H9 (cell line): ENCODE measurements at places on chromosomes 1 and 21. TPM values are rescaled to one million over a fixed set of nuclear protein-coding genes. Genes with fewer than 3 reads are reported as not detected.

Gene ZSWIM5
- total RNA-seq, result 3.4 and 3.5 TPM in 2 replicates

Gene RGS21
- not detected in 2 replicates for total RNA-seq

Gene GCLM
- 14.9 and 15.4 TPM in 2 replicates for total RNA-seq

DNA sequence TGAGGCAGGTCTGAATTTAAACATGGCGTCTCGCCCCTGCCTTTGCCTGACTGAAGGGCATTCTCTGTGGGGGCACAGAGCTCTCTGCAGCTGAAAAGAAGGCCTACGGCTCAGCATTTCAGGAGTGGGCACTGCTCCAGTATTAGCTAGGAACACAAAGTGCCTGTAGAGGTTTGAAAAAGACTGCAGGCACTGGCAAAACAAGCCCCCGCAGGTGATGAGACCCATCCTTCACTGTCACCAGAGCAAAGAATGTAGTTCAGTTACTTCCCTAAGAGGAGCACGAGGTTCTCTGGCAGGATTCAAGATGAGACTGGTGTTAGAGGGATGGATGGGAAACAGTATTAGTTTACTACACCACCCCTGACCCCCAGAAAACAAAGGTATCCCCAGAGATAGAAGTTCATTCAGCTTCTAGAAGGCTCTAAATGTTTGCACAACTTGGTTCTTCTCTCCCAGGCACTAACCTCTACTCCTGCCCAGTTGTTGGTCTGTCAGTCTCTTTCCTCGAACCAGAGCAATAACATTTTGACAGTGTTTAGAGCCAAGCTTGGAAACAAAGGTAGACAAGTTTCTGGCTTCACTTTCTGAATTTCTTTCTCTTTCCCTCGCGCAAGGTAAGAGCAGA, 101.9 kb upstream of the KCNE2 start:
- no peak for DNase-seq

Gene CD160
- not detected in 2 replicates for total RNA-seq

GRCh38 chr21:26368591-26369320, 198.2 kb upstream of the APP start:
- DNase-seq, result no peak

Gene HENMT1
- total RNA-seq, result 6.2 and 6.6 TPM in 2 replicates

GRCh38 chr1:37574834-37575480, 18.2 kb downstream of the DNALI1 start:
- no peak for DNase-seq

Gene PIGC
- 17.5 and 18.8 TPM in 2 replicates for total RNA-seq

Gene PDPN
- 199 and 205 TPM in 2 replicates for total RNA-seq

Gene RAD54L
- total RNA-seq, result 43.4 and 46.8 TPM in 2 replicates

- DNase-seq, result no peak
These were observed 339.4 kb upstream of the USP24 start for GRCh38 chr1:55554611-55555010.

DNA sequence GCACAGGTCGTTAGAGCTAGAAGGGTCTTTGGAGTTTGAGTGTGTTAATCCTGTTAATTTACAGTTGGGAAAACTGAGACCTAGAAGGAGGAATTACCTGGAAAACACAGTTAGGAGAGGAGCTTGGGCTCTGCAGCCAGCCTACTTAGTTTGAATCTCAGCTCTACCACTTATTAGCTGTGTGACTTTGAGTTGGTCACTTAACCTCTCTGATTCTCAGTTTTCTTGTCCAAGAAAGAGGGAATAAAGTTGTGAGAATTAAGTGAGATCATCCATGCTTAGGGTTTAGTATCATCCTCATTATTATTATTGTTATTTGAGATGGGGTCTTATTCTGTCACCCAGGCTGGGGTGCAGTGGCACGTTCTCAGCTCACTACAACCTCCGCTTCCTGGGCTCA, 5.4 kb upstream of the HTR1D start:
- no peak for DNase-seq

Gene C1orf115
- total RNA-seq, result 6.0 and 7.3 TPM in 2 replicates

DNA sequence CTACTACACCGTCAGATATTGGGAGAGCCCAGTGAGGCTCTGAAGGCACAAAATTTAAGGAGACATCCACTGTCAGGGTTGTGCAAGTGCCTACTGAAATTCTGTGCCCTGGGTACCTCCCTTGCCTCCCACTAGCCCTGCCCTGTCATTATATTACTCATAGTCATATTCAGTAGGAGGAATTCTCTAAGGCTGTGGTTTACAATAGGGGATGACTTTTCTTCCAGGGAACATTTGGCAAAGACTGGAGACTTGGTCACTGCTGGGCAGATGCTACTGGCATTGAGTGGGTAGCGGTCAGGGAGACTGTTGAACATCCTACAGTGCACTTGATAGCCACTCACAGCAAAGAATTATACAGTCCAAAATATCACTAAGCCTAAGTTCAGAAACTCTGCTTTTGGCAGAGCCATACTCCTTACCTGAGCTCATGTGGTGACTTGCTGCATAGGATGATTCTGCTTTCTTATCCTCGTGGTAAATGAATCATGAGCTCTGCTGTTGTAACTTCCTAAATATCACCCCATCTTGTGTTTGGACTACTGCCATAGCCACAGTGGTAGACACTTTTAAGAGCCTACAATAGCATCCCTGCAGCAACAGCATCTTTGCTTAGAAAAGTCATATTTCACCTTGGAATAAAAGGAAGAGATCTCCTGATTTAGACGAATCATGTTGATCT, 563.4 kb upstream of the PLXNA2 start:
- DNase-seq, result no peak

- peak; percentile 29 for DNase-seq
These were observed 23.9 kb downstream of the COL6A1 start for GRCh38 chr21:46005481-46005881.

DNA sequence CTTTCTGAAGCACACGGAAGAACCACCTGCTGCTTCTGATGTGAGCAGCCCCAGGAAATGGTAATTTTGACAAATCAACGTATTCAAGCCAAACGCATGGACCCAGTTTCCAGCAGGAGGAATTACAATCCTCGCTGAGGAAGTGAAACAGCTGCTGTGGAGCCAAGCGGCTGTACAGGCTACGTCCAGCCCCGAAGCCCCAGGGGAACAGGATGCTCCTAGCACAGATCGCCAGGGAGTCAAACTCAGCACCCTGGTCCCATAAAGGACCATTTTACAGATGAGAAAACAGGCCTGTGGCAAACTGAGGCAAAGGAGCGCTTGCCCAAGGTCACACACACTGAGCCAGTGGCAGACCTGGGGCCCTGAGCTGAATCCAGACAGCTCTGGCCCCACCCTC, 108.0 kb downstream of the PTPRU start:
- no peak for DNase-seq

GRCh38 chr1:62922006-62922405, 138.1 kb downstream of the ATG4C start:
- no peak for DNase-seq

DNA sequence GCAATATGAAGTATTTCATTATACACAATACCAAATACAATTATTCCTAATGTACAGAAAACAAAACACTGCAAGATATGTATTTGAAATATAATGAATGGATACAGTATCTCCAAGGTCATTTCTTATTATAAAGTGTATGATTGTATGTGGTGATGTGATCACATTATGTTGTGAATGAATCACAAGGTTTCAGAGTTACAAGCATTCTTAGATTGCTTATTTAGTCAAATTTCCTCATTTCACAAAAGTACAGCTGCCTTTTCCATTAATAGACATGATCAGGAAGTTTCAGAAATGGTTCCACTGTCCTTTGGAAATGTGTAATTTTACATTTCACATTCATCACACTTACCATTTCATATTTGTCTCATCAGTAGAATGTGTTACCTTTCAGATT, 28.3 kb upstream of the NEK7 start:
- no peak for DNase-seq

Gene IQCC
- 5.1 and 5.3 TPM in 2 replicates for total RNA-seq

DNA sequence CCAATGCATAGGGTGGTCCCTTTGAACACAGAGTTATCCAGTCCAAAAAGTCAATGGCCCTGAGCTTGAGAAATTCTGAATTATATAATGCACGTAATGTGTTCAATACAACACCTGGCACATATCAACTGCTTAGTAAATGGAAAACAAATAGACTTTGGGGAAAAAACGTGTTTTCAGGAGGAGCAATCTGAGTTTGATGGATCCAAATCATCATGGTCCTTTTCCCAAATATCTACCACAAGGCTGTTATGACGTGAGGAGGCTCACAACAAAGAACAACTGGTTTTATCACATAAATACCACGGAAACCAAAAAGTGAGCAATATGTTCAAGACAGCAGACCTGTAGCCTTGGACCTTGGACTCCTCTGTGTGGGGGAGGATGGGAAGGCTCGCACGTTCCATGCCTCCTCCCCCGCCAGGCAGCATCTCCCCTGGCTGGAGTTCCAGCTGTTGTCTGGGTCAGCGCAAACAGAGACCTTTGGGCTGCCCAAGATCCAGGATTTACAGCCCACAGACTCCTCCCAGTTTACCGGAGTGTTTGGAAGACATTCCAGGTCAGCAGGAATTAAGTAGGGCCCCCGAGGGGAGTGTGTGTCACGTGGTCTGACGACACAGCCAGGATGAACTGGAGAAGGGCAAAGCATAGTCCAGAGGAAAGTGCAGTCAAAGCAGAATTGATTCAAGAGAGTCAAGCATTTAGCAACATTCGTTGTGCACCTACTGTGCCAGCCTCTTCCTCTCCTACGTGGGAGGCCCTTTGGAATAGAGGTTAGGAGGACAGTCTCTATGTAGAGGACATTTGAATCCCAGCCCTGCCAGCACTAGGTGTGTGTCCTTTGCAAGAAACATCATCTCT, 32.2 kb upstream of the MED18 start:
- DNase-seq, result peak; percentile 87

GRCh38 chr21:42495765-42496119, 282 bp downstream of the RSPH1 start:
- no peak for DNase-seq

DNA sequence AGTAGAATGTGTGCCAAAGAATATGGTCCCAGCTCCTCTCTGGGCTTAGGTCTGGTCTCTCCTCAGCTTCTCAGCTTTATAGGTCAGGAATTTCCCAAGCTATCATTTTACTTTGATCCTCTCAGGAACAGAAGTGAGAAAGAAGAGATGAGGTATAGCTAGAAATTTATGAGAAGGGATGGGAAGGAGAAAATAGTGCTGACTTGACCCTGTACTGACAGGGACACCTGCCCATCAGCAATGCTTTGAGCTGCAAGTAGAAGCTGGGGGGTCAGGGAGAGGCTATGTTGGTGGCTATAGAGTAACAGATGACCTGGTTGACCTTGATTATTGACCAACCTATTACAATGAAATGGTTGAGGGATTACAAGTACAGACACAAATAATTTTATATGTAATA, 75.0 kb downstream of the XCL2 start:
- no peak for DNase-seq

DNA sequence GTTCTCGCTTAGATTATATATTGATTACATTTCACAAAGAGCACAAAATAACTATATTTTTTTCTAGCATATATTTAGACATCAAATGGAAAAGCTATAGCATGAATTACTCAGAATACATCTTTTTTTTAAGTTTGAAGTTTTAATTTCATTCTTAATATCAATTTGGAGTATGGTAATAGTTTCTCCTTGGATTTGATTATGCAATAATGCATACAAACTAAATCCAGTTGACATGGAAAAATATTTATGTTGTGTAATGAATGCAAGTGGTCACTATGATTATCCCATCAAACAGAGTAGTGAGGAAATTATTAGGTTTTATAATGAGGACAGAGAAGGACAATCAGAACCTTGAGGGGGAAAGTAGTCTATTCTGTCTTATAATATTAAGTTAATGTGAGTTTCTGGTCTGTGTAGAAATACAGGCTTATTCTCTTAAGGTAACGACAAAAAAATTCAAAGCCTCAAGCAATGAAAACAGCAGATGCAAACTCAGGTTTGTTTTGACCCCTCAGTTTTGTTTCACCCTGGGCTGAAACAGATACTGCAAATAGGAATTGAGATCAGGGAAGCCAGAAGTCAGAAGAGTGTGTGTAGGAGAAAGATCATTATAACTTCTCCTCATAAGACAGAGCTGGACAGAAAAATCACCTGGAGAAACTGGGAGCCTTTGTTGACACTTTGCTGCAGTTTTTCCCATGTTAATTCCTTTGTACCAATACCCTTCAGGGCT, 23.7 kb downstream of the LRRC8B start:
- no peak for DNase-seq
